PC-3 (cell line): ENCODE measurements at places on chromosomes 12 and 14. TPM values are rescaled to one million over a fixed set of nuclear protein-coding genes. Genes with fewer than 3 reads are reported as not detected.

- DNase-seq = no peak
Observed at GRCh38 chr14:61503167-61503801, 181.9 kb downstream of the PRKCH start.

DNA sequence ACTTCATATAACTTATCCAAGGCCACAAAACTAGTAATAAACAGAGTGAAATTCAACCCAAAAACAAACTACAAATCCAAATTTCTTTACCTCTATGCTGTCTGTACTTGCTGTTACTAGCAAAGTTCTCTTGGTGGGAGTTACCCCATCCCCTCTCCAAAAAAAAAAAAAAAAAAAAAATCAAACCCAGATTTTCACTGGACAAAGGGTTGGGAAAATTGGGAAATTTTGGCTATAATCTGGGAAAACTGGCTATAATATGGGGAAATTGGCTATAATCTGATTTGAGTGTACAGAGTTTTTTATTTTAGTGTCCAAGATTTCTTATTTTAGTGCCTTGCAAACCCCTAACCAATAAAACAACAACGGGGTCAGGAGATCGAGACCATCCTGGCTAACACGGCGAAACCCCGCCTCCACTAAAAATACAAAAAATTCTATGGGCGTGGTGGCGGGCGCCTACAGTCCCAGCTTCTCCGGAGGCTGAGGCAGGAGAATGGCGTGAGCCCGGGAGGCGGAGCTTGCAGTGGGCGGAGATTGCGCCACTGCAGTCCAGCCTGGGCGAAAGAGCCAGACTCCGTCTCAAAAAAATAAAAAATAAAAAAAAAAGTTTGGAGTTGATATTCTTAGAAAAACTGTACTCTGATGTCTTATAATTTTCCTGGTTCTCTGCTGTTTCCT, 148.4 kb downstream of the CHST11 start:
- no peak for DNase-seq

GRCh38 chr12:48782457-48783395, 6.2 kb downstream of the ADCY6 start:
- DNase-seq = no peak

DNA sequence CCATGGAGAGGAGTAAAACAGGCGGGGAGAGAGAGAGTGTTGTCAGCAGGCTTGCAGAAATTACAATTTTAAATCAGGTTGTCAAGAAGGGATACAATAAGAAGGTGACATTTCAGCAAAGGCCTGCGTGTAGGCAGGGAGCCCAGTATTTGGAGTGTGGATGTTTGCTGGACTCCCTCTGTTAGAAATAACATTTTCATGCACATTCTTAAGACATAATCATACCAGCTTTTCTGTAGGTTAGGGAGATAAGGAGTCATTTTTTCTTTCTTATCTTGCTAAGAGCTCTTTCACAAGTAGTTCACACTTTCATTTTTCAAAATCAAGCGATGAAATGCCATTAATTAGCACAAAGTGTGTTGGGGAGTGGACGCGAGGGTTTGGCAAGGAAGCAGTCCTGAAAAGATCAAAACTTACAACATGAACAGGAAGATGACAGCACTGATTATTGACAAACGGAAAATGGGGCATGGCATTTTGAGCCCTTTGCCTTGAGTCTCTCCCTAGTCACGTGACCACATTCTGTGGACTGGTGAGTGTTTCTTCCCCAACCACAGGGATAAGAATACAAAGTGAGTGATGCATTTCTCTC, 160.2 kb downstream of the DAD1 start:
- DNase-seq = no peak

Gene ARHGDIB
- 10.4 and 12.4 TPM in 2 replicates for total RNA-seq

- no peak for DNase-seq
Observed at GRCh38 chr14:80979951-80980350, 24.5 kb downstream of the TSHR start.

DNA sequence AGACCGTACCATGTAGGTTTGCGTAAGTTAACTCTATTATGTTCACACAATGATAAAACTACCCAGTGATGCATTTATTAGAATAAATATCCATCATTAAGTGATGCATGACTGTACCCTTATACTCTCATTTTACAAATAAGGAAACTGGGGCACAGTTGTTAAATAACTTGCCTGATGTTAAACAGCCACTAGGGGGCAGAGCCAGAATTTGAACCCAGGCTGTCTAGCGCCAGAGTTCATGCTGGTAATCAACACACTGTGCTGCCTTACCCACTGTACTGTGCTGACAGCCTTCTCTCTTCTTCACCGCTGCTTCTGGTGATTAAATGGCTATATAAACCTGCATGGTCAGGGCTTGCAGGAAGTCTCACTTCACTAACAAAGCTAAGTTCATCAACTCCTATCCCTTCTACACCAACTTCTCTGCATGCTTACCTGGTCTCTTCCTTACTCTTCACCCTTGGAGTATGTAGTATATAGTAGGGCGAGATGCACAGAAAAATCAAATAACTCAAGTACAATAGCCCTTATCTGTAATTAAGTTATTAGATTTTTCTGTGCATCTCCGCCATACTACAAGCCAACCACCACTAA, 43.6 kb upstream of the APPL2 start:
- DNase-seq = no peak

- DNase-seq = peak; percentile 7
Observed at GRCh38 chr12:94832780-94833681, 170.5 kb downstream of the NDUFA12 start.

DNA sequence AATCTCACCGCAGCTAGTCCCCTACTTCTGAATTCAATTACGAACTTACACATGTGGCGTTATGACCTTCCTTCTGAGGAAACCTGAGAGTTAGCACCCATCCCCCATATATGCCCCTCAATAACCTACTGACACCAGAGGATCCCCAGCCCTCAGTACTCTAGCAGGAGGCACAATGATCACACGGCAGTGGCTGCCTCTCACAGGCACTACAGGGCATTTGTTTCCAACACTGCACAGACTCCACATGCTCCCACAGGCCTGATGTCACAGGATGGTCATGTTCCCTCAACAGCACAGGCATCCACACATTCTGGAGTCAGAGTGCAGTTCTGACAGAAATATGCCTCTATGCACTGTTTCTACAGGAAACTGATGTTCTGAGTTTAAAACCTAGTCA, 17.4 kb downstream of the PPP1CC start:
- no peak for DNase-seq

GRCh38 chr12:124292385-124292784, 2.5 kb upstream of the RFLNA start:
- no peak for DNase-seq

Gene VRTN
- total RNA-seq = not detected in 2 replicates

GRCh38 chr12:128840862-128841468, 12.3 kb upstream of the GLT1D1 start:
- DNase-seq = no peak
